Fibroblast of gingiva (primary cell): ENCODE measurements at places on chromosomes 12 and 14.

DNA sequence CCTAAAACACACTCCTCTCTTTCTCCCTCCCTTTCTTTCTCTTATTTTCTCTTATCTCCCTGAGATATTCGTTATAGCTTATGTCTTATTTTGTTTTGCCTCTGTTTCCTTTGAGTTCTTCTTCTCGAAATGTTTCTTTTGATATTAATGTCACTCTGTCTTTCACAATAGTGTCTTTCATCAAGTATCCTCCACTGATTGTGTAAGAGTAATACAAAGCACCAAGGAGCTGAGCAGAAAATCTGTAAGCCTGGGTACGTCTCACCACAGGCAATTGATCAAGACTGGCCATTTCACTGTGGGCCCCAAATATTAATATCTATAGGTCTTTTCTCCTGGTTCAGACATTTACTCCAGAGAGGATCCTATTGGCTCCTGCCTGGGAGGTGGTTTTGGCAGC, 4.8 kb upstream of the LYZ start:
- no peak for DNase-seq

DNA sequence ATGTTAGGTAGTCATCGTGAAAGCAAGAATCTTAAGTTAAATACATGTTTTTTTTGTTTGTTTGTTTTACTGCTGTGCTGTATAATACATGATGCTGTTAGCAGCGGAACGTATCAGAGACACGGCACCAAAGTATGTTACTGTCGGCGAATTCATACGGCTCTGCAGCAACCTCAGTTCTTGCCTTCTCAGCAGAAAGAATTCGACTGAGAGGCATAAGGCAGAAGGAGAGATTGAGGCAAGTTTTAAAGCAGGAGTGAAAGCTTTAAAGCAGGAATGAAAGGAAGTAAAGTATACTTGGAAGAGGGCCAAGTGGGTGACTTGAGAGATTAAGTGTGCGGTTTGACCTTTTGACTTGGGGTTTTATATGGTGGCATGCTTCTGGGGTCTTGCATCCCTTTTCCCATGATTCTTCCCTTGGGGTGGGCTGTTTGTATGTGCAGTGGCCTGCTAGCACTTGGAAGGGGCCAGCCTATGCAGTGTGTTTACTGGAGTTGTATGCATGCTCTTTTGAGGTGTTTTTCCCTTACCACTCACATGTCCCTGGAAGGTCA, 23.7 kb downstream of the LEMD3 start:
- no peak for DNase-seq

- no peak for DNase-seq
These were observed 196.3 kb downstream of the NPAS3 start for GRCh38 chr14:33134975-33135374.

- no peak for DNase-seq
These were observed 981.1 kb downstream of the SLC6A15 start for GRCh38 chr12:83931451-83931850.

- DNase-seq: no peak
These were observed 95.6 kb downstream of the BRMS1L start for GRCh38 chr14:35921745-35922144.

DNA sequence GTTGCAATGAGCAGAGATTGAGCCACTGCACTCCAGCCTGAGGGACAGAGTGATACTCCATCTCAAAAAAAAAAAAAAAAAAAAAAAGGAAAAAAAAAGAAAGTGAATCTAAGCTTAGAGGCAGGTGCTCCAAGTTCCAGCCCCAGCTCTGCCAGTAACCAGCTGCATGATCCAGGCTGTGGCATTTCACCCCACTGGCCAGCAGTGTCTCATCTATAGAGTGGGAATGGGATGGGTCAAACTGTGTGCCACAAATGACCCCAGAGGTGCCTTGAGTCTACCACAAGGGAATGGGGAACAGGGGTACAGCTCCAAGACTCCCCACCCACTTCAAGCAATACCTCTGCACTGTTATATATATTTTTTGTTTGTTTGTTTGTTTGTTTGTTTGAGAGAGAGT, 5.0 kb downstream of the PLEKHD1 start:
- DNase-seq: no peak

GRCh38 chr12:70338531-70338930, 27.6 kb upstream of the KCNMB4 start:
- DNase-seq: no peak

GRCh38 chr12:100268835-100269564, 2.0 kb downstream of the SCYL2 start:
- no peak for DNase-seq

DNA sequence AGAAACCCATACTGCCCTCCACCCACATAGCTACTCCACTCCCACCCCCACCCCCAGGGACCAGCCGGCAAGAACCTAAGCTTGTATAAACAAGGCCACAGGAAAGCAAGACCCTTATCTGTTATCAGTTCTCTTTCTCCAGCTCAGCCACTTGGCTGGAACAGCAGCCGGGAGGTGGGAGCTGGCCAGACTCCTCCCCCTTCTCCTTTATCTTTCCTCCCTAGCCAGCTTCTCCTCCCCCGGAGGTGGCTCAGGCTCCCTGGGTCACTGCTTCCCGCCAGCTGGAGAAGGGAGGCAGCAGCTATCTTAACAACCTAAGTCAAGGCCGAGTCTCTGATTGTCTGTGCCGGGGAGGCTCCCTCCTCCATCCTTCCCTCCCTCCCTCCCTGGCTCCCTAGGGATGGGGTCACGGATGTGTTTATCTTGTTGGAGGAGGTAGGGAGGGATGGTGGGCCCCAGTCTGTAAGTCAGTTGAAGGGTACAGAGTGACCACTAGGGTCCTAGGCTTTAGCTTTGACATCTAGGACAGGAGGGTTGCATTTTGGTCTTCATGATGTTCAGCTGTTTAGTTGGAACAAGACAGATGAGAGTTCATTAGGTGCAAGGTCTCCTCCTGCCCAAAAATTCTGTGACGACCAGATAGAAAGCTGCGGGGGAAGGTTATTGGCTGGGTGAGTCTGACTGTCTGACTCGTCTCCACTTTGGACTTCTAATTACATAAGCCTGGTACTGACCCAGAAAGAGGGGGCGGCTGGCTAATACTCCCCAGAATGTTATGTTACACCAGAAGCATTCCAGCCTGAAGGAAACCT, 29.7 kb downstream of the ZFP36L1 start:
- no peak for DNase-seq

DNA sequence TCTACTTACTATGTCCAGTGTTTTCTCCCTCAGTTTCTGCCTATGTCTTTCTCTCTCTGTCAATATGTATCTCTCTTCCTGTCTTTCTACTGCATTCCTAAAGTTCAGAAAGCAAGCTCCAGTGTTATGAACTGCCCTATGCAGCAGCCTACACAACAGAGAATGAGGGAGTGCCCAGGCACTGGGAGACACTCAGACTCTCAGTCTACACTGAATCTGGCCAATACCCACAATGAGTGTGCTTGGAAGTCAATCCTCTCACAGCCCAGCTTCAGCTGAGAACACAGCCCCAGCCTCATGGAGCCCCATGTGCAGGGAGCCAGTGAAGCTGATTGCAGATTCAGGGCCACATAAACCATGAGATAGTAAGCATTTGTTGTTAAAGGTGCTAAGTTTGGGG, 128.7 kb downstream of the ALG10 start:
- DNase-seq: no peak

DNA sequence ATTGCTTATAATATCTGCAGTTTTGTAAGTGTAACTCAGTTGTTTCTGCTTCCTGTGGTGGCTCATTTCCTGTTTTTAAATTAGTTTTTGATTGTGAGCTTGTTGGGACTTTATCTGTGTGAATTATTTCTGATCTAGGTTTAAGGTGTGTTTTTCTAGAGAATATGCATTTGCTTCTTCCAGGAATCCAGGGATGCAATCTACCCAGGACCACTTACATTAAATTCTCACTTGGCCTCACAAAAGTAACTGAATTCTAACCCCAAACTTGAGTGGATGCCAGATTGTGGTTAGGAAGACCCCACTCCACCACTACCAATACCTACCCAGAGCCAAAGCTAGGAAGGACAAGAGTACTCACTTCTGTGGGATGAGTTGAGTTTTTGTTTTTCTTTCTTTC, 11.9 kb downstream of the STYX start:
- DNase-seq: no peak

DNA sequence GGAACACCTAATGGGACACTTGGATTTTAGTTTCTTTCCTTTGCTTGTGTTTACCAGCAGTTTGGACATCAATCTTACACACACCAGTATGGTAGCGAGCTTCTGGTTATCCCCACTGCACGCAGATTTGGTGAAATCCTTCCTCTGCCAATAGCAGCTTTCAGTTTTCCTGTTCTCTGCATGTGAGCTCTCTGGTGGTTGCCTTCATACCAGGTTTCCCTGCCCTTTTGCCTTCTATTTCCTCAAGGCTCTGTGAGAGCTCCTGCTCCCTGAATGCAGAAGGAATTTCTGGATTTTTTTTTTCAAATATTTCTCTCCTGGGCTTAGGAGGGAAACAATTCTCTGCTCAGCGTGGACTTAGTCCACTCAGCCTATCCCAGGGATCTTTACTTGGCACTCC, 93.0 kb upstream of the CCDC91 start:
- DNase-seq: no peak

GRCh38 chr12:90062799-90063198, 354.2 kb upstream of the ATP2B1 start:
- DNase-seq: no peak

DNA sequence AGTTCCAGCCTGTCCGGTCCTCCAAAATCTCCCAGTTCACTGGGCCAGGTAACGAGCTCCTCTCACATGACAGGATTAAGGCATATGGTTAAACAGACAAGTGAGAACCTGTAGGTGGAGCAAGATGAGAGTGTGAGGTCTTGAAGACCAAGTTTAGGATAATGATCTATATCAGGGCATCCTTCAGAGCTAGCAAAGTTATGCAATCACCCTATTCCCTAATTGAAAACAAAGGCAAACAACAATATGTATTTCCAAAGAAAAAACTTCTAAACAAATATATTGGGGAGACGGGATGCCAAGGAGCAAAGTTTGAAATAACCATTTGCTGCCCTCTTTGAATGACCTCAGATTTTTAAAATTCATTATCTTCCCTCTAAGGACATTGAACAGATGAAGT, 571.2 kb downstream of the BCL11B start:
- no peak for DNase-seq

- DNase-seq: no peak
These were observed 111.6 kb upstream of the NOS1 start for GRCh38 chr12:117472983-117473382.

GRCh38 chr14:105326568-105326867, 12.0 kb downstream of the PACS2 start:
- no peak for DNase-seq

GRCh38 chr12:49336645-49337584, at the start of gene C1QL4:
C1QL4 (minus strand) TSS chr12:49337188; CDS start chr12:49336477, 711 bp downstream.
- peak; percentile 54 for DNase-seq

- no peak for DNase-seq
These were observed 33.0 kb upstream of the ATF7IP start for GRCh38 chr12:14332482-14332881.

GRCh38 chr12:131720241-131720640, 9.4 kb downstream of the SFSWAP start:
- no peak for DNase-seq

GRCh38 chr12:104599272-104600035, 142.7 kb downstream of the CHST11 start:
- DNase-seq: no peak

GRCh38 chr14:79552778-79553177, 658.5 kb downstream of the DIO2 start:
- DNase-seq: no peak

DNA sequence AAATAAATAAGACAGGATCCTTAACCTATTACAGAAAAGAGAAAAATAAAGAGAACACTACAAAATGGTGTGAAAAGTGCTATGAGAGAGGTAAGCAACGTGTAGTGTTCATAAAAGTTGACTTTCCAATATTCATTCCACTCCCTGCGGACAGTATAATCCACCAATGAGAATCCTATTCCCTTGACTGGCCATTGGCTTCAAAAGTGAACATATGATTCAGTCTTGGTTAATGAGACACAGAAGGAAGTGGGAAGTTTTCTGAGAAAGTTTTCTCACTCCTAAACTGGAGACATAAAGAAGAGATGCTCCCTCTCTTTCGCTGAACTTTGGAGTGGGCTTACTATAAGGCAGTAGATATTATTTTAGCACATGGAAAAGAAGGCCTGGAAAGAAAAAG, 153.1 kb downstream of the PAWR start:
- no peak for DNase-seq

GRCh38 chr14:99850709-99851108, 57.5 kb downstream of the EML1 start:
- no peak for DNase-seq

GRCh38 chr14:30966415-30967363, 58.8 kb upstream of the AP4S1 start:
- DNase-seq: no peak

- no peak for DNase-seq
These were observed 42.5 kb downstream of the LMO3 start for GRCh38 chr12:16563504-16563903.

- DNase-seq: peak; percentile 32
These were observed 85.4 kb upstream of the TMEM260 start for GRCh38 chr14:56494167-56494566.

- no peak for DNase-seq
These were observed 43.8 kb downstream of the MED13L start for GRCh38 chr12:116233669-116234068.

DNA sequence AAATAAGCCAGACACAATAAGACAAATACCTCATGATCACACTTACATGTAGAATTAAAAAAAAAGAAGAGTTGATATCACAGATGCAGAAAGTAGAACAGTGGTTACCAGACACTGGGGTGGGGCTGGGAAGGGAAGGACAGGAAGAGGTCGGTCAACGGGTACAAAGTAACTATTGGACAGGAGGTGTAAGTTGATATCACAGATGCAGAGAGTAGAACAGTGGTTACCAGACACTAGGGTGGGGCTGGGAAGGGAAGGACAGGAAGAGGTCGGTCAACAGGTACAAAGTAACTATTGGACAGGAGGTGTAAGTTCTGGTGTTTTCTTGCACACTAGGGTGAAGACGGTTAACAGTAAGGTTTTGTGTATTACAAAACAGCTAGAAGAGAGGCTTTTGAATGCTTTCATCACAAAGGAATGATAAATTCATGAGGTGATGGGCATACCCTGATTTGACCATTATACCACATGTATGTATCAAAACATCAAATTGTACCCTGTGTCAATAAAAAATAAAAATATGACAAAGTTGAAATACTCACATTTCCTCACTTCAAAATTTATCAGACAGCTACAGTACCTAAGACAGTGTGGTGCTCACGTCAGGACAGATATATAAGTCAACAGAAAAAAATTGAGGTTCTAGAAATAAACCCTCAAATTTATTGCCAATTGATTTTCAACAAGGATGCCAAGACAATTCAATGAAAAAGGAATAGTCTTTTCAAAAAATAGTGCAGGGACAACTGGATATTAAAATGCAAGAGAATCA, 32.8 kb downstream of the GALC start:
- no peak for DNase-seq

GRCh38 chr12:66237505-66238175, 48.6 kb downstream of the IRAK3 start:
- no peak for DNase-seq

GRCh38 chr12:116361414-116362223, 84.1 kb upstream of the MED13L start:
- DNase-seq: no peak

GRCh38 chr12:89736995-89737394, 28.4 kb upstream of the ATP2B1 start:
- DNase-seq: no peak

GRCh38 chr12:97659117-97659880, 196.7 kb downstream of the RMST start:
- no peak for DNase-seq

- peak; percentile 44 for DNase-seq
These were observed 86.9 kb downstream of the PRICKLE1 start for GRCh38 chr12:42502682-42503081.
